COLO829 (cell line): ENCODE measurements at places on chromosomes 1 and 21.

GRCh38 chr1:113654883-113655282 is 104.4 kb downstream of the PHTF1 start:
- no peak for DNase-seq

GRCh38 chr1:4422504-4423289 is 231.7 kb upstream of the AJAP1 start:
- peak; percentile 42 for DNase-seq

DNA sequence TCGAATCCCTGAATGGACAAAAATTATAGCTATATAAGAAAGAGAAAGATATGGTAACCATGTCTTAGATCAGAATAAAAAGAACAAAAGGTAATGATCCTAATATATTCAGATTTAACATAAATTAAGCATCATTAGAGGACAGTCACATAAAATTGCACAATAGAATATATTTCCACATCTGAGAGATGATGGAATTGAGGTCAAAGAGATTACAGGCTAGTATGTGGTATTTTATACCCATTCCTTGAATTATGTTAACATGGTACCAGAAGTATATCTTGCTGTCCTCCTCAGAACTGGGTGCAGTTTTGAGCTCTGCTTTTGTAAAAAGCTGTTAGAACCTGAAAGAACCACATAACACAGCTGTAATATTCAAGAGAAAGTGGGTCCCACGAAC is 245.6 kb upstream of the HOOK1 start:
- no peak for DNase-seq

GRCh38 chr1:153866045-153866850 is 56.5 kb downstream of the GATAD2B start:
- no peak for DNase-seq

DNA sequence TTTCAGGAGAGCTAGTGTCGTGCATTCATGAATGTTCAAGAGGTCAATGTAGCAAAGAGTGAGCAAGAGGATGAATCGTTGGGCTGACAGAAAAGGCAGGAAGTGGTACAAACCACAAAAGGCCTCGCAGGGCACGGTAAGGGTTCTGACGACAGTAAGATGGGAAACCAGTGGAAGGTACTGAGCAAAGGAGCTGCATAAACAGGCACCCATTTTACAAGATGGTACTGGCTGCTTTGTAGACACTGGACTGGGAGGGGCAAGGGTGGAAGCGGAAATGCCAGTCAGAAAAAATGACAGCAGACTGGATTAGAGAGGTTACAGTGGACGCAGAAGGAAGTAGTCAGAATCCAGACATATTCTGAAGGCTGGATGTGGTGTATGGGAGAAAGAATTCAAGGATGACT is 123.5 kb downstream of the PTPN14 start:
- DNase-seq = peak; percentile 88

DNA sequence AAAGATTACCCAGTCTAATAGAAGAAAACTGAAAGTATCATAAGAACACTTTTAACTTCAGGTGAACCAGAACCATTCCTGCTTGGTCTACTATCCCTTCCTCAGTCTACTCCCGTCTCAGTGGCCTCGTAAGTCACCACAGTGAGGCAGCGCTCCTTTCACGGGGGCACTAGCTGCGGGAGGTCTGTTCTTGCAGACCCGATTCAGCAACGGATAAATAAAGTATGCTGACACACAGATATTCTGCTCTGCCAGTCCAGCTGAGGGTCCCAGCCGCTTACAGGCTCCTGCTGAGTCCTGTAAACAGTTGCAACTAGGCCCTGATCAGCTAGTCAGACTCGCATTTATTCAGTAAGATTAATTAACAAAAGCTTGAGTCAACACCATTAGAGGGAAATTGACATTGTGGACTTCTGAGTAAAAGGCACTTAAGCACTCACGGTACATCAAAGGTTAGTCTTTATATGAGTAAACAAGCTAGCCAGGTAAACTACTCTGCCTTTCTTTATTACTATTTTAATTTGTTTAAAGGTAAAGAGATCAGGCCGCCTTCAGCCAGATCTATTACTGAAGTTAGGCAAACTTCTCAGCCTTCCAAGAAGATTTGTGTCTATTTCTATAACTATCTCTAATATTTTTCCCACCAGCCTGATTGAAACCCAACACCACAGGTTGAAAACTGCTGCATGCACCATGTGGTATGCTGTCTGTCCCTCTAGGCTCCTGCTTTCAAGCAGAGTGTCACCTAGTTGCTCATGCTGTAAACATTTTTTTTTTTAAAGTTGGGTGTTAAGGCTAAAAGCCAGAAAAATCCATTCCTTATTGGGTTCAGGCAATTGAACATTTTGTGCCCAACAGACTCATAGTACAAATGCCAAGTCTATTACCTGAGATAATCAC is 87.7 kb downstream of the INTS7 start:
- no peak for DNase-seq

DNA sequence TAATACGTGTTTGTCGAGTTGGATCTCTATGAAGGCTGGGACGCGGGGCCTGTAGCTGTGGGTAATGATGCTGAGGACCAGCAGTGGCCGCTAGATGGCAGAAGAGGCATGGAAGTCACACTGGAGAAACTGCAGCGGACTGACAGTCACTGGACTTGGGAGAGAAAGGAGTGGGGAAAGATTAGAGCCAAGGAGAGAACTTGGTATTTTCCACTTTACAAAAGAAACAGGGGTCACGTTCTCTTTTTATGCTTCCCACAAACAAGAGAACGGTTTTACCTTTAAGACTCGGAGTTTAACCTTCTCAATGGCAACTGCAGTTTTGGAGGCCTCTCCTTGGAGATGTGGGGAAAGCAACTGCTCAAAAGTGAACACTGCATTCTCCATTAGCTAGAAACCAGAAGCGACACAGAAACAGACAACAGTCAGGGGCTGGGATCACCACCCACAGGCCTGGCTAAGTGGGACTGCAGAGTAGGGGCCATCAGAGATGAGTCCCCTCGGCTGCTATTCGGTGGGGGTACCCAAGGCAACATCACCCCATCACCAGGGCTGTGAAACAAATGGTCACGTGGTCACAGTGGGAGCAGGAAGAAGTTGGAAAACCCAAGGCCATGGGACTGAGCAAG is 51.1 kb upstream of the EDEM3 start:
- DNase-seq = peak; percentile 85

DNA sequence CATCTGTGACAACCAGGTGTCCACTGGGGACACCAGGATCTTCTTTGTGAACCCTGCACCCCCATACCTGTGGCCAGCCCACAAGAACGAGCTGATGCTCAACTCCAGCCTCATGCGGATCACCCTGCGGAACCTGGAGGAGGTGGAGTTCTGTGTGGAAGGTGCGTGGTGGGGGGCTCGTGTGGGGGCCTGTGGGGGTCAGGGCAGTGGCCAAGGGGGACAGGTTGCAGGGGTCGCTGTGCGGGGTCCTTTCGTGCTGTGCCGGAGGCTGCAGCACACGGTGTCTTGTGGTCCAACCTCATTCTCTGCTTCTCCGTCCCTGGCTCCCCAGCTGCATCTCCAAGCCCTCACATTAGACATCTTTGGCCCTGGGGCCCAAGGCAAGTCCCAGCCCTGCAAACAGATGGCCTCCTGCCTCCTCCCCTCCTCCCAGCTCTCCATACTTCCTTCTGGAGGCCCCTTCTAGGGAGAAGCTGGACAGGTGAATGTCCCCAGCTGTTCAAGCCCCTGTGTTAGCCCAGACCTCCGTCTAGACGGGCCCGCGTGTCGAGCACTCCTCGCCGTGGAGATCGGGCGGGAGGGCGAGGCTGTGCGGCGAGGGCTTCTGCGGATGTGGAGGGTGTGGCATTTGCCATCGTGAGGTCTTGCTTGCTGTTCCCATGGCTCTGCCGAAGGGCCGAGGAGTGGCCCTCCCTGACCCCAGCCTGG is 2.5 kb downstream of the AGRN start:
- DNase-seq = no peak

- DNase-seq = no peak
Measured at GRCh38 chr1:214493126-214493796, 58.1 kb downstream of the PTPN14 start.

GRCh38 chr1:183025782-183026774 is 2.9 kb downstream of the LAMC1 start:
- DNase-seq = no peak

- no peak for DNase-seq
Measured at GRCh38 chr1:85148524-85149250, 52.1 kb downstream of the SYDE2 start.
